ENCODE measurements at places on chromosomes 3 and 15.

DNA sequence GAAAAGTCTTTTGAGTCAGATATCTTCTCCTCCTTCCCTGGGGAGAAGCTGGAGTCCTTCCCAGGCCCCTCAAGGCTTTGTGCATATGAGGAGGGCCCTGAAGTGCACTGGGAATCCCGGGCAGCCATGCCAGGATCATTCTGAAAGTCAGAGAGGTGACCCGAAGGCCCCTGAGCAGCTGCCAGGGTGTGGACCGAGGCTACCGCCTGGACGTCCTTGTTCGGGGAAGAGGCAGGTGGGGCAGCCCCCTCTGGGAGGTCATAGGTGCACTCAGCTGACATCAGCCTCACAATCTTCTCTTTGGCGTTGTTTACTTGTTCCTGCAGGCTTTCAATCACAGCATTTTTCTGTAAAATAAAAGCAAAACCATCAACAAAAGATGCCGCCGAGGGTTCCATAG lies 73.8 kb upstream of the GSK3B start:
- DNase-seq, result no peak

- no peak for DNase-seq
These were observed 427 bp upstream of the RNF111 start for GRCh38 chr15:58987036-58987435.

DNA sequence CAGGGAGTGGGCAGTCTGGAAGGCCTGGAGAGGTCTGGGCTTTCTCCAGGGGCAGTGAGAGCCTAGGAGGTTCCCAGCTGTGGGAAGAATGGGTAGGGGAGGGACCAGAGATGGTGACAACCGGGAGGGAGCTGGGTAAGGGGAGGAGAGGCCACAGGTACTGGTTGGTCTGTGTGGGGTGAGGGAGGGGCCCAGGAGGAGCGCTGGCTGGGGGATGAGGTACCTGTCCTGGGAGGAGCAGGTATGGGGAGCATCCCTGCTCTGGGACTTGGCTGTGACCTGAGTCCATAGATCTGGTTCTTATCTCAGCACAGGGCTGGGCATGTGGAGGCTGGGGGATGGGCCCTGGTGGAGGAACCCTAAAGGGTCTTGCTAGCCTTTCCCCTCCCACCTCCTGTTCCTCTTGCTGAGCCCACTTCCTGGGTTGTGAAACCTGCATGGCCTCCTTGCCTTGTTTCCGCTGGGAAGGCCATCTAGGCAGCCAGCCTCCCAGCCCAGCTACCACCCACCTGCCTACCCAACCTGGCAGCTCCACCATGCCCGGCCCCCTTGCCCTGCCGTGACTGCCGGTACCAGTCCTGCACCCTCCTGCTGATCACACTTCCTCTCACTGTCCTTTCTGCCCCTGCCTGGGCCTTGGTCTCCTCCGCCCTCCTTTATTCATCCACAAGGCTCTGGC lies 11.0 kb downstream of the PRKCD start:
- DNase-seq, result no peak

- DNase-seq, result no peak
These were observed 276.9 kb downstream of the TLE3 start for GRCh38 chr15:69820819-69821218.

Measured in NCI-H2029 (cell line).